ENCODE measurements at places on chromosomes 6 and 20.

DNA sequence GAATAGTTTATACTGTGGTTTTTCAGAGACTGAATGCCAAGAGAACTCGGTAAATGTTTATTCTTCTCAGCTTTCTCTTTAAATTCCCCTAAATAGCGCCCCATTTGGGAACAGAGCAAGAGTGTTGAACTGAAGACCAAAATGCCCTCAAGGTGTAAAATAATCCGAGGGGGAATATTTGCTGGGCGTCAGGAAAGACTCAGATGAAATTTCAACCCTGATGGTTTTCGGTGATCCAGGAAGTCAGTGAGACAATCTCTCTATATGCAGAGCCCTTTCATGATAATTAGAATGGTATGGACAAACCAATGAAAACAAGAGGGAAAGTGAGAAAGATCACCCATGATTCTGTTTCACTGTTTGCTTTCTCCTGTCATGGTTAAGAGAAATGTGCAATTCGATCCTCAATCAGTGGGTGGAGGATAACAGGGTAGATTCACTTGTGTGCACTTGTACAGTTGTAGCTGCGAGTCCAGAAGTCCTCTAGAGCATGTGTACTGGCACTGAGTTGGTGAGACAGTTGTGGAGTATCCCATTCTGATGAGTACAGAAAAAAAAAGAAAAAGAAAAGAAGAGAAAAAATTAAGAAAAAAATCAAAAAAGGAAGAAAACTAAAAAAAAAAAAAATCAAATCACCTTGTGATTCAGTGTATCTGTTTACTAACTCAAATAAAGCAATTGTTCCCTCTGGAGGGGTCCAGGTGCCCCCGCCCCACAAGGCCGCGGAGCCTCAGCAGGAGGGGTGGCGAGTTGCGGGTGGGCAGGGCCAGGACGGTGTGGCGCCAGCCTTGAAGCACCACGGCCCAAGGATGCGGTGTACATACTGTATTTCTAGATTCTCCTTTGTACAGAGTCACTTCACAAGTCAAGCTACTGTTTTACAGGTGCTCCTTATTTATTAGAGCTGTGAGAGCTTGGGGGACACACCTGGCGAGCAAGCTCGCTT lies 164.9 kb downstream of the SCML4 start:
- DNase-seq, result no peak

- no peak for DNase-seq
Observed at GRCh38 chr20:35541118-35541782, 628 bp upstream of the ERGIC3 start.

- DNase-seq, result no peak
Observed at GRCh38 chr20:57672953-57673575, 36.8 kb downstream of the PMEPA1 start.

DNA sequence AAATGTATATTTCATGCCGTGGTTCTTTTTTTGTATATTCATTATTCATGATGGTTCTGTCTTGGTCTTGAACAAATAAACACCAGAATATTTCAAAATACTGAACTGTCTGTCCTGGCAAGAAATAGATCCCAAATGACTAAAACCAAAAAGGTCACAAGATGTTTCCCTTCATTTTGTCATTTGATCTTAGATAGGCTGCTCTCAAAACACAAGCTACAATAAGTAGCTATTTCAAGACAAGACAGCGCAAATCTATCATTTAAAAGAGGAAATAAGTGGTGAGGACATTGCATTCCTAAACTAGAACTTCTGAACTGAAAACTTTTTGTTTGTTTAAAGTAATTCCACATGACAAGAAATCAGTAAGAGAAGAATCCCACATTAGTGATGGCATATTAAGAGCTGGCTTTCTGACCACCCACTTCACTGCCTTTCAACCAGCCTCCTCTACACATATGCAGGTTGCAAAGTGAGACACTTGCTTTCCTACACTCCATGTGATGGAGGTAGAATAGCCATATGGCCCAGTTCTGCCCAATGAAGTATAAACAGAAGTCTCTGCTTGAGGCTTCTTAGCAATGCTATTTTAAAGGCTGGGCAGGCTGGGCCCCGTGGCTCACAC lies 54.4 kb upstream of the CCDC28A start:
- no peak for DNase-seq

GRCh38 chr20:61599061-61599531 lies 347.0 kb downstream of the CDH4 start:
- no peak for DNase-seq

DNA sequence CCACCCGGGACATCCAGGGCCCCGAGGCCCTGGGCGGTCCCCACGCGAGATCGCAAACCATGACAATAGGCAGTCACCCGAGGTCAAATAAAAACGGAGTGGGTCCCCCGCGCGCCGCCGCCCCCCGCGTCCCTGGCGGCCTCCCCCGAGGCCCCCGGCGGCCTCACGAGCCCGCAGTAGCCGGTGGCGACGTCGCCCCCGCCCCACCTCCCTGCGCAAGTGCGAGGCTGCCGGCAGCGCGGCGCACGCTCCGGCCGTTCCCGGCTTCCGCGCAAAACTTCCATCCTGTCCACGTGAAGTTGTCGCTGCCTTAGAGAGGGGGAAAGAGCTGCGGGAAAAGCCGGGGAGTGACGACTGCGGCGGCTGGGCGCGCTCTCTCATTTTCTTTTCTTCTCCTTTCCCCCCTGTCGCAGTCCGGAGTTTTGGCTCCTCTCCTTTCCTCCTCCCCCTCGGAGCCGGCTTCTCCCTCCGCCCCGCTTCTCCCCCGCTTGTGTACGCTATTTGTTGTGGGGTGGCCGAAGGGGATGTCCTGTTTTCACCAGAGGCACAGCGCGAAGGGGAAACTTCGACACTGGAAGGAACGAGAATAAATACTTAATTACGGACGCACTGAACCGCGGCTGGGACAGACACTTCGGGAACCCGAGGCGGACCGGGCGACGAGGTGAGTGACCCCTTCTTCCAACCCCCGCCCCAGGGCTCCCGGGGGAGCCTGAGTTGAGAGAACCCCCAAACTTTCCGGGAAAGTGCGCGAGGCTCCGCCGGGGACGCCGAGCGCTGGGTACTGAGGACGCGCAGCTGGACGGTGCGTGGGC lies at the start of gene EYA4:
Gene EYA4, plus strand, starts transcription at position 272 of the 815 bp plus-strand sequence. CDS start 33,424 bp downstream, outside the sequence.
- DNase-seq, result no peak

GRCh38 chr20:62571669-62572344 lies 70.5 kb upstream of the SLCO4A1 start:
- no peak for DNase-seq

- DNase-seq, result no peak
Observed at GRCh38 chr20:48557380-48557779, 270.4 kb downstream of the PREX1 start.

- DNase-seq, result no peak
Observed at GRCh38 chr6:9126878-9127560, 691.7 kb upstream of the SLC35B3 start.

DNA sequence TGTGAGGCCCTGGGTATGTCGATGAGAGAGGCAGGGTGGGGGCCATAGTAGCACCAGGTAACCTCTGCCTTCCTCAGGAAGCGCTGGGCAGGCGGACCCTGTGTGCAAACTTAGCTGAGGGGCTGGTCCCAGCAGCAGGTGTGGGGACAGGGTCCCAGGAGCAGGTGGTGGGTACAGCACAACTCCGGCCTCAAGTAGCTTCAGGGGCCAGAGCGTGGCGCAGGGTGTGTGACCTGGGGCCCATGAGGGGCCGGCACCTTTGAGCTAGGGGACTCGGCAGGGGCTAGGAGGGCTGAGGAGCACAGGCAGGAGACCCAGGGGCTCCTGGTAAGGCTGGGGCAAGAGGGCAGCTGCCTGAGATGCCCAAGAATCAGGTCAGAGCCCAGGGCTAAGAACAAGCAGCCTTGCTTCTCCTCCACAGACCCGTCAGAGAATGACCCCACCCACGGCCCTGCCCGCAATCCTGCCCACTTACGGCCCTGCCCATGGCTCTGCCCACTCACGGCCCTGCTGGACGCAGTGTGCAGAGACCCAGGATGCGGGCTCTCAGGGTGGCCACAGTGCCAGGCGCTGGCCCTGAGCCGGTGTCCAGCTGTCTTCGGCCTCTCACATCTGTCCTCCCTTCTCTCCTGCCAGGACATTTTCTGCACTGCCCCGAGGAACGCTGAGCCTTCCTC lies 30.9 kb downstream of the CHRNA4 start:
- no peak for DNase-seq

GRCh38 chr6:77837034-77837784 lies 184.4 kb downstream of the MEI4 start:
- DNase-seq, result no peak

GRCh38 chr6:11058406-11058805 lies 14.3 kb upstream of the ELOVL2 start:
- no peak for DNase-seq

DNA sequence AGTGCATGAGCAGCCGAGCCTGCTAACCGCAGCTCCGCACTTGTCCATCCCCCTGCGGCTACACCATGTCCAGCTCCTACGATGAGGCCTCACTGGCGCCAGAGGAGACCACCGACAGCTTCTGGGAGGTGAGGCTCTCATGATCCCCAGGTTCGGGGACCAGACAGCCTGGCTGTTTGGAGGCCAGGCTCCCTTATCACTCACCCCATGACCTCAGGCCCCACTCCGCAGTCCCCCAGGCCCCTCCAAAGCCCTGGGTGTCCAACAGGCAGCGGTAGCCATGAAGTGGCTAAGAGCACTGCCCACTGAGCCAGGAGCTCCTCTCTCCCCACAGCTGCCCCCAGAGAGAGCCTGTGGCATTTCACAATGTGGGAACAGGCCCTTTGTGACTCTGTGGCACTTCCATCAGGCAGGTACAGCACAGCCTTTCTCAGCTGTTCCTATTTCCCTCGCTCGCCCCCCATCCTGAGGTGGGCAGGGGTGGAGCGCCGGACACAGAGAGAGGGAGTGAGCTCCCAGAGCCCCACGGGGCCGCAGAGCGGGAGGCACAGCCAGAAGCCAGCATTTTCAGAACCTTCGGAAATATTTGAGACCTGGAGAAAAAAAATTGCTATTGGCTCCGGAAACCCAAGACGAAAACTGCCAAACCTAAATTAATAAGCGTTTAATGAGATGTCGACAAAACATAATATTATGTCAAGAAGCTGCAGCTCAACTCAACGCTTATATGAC lies 29.7 kb downstream of the SPDEF start:
- no peak for DNase-seq

DNA sequence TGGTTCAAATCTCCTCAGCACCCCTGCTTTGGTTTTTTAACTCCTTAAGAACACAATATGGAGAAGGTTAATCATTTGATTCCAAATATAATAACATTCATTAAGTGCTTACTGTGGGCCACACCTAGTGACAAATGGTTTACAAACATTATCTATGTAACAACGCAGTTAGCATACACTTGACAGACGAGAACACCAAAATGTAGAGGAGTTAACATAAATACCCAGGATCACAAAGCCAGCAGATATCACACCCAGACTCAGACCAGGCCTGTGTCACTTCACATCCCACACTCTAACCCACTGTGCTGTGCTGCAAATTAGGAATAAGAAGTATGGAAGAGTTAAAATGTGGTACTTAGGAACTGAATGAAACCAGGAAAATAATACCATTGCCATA lies 82.9 kb downstream of the AGPAT4 start:
- DNase-seq, result no peak

DNA sequence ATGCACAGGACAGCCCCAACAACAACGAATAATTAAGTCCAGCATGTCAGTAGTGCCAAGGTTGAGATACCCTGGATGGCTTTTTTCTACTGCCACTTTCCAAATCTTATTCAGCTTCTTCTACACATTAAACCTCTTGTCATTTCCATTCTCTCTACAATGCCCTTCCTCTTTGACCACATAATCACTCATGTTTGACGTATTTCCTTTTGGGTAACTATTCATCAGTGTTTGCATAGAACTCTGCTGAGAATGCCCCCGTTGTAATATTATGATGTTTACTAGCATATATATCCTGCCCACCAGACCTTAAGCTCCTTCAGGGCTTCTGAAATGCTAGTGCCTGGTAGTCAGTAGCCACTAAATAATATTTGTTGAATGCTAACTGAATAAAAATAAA lies 515.3 kb upstream of the RNF217 start:
- DNase-seq, result no peak

DNA sequence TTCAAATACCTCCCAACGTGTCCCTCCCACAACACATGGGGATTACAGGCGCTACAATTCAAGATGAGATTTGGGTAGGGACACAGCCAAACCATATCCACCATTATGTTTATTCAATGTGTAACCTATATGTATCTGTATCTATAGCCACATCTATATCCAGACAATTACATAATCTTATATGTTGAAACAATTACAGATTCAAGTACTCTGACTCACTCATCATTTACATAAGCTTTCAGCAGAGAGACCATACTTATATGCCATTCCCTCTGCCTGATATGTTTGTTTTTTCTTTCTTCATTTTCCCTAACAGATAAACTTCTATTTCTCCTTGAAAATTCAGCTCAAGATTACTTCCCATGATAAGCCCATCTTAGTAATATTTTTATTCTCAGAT lies 163.6 kb downstream of the LAMA2 start:
- DNase-seq, result no peak

GRCh38 chr20:16393297-16393696 lies 180.0 kb downstream of the KIF16B start:
- DNase-seq, result no peak

DNA sequence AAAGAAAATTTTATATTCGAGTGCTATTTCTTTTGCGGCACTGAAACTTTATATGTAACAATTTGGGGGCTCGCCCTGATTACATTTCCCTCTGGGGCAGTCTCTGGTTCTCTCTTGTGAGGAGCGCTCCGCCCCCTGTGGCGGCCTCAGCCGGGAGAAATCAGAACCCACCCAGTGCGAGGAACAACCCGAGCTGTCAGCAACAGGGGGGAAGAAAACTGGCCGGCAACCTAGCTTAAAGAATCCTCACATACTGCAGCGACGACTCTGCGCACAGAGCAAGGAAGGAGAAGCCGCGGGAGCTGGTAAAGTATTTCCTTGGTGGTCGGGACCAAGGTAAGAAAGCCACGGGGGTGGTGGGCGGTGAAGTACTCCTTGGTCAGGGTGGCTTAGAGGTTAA lies 23.9 kb upstream of the SLC52A3 start:
- DNase-seq, result no peak

- no peak for DNase-seq
Observed at GRCh38 chr6:83838727-83839126, 14.4 kb upstream of the RIPPLY2 start.

- no peak for DNase-seq
Observed at GRCh38 chr6:105600336-105601260, 197.7 kb upstream of the PREP start.

GRCh38 chr6:117270055-117270842 lies 4.9 kb downstream of the VGLL2 start:
- DNase-seq, result no peak

- DNase-seq, result no peak
Observed at GRCh38 chr6:16058201-16058928, 70.5 kb upstream of the MYLIP start.

DNA sequence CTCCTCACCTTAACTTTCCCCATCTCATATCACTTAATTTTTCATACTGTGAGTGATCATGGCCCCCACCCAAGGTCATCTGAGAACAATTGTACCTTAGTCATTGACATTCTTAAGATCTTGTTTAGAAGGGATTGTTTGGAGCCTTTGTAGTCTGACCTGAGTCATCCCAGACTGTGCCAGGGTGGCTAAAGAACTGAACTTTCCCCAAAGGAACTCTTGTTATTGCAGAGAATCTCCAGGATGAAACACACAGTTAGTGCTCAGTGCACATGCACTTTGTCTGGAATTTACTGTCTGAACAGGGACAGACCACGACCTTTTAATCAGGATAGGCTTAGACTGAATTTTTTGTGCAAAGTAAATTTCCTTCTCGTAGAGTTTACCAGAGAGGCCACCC lies 112.6 kb upstream of the CCN2 start:
- no peak for DNase-seq
